GM04503 (cell line): ENCODE measurements at places on chromosomes 11 and 22.

GRCh38 chr11:107691000-107691750, 20.7 kb downstream of the SLN start:
- DNase-seq: no peak

DNA sequence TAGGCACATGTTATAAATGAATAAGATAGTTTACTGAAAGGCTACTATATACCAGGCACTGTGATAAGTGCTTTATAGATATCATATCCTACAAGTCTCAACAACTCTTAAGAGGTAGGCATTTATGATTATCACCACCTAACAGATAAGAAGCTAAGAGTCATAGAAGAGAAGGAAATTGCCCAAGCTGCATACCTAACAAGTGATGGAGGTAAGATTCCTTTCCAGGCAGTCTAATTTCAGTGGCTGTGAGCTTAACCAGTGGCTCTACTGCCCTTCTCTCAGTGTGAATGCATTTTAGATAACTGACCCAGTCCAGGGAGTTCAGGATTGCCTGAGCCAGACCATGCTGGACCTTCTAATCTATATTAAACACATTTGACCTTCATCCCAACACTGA, 39.2 kb downstream of the HEPHL1 start:
- no peak for DNase-seq

- no peak for DNase-seq
Observed at GRCh38 chr11:69161117-69161407, 5.3 kb downstream of the SMIM38 start.

GRCh38 chr11:30431127-30431814, 108.4 kb downstream of the ARL14EP start:
- DNase-seq: no peak

GRCh38 chr11:37710031-37710430, 1112.0 kb upstream of the RAG2 start:
- DNase-seq: no peak

- DNase-seq: no peak
Observed at GRCh38 chr11:117423046-117423575, 95.5 kb downstream of the CEP164 start.

DNA sequence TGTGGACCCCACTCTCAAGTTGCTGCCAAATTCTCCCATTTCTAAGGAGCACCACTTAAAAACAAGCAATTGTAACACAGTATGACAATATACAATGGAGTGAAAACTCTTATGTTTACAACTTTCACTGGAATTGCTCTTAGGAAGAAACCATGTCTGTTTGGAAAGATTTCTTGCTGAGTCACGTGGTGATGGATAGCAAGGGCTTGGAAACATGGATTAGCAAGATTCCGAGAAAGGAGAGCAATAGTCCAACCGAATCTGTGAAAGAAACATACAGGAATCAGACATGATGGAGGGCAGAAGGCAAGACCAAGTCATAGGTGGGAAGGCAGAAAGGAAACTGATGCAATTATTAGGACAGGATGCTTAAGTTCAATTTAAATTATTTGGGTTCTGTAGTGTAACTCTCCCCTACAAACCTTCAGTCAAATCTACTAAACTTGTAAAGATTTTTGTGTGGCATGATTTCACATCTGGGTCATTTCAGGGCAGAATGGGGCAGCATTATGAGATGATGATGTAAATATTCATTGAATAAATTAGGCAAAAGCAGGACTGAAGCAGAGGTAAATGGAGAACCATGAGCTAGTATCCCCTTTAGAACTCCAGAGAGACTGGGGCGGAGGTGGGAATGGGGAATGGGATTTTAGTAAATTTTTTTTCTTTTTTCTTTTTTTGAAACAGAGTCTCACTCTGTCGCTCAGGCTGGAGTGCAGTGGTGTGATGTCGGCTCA, 27.8 kb upstream of the THY1 start:
- DNase-seq: no peak

DNA sequence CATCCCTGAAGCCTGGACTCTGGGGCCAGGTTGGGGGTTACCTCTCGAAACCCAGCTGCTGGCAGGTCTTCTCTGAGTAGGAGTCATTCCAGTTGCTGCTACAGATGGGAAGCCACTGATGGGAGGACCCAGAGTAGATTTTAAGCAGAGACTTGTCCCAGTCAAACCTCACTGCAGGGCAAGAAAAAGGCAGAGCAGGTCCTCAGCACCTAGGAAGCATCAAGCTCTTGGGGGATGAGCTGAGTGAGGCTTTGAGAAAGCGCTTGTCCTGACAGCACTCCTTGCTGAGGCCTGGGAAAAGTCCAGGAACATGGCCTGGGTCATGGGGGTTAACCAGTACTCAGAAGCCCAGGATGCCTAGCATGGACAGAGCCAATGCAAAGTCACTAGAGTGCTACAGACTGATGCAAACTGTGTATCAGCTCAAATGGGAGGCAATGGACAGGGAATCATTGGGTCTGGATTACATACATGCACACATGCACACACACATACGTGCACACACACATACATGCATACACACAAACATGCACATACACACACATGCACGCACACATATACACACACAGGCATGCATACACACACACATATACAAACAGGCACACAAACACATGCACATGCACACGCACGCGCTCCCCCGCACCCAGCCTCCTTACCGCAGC, 15.3 kb downstream of the TMPRSS13 start:
- DNase-seq: no peak

DNA sequence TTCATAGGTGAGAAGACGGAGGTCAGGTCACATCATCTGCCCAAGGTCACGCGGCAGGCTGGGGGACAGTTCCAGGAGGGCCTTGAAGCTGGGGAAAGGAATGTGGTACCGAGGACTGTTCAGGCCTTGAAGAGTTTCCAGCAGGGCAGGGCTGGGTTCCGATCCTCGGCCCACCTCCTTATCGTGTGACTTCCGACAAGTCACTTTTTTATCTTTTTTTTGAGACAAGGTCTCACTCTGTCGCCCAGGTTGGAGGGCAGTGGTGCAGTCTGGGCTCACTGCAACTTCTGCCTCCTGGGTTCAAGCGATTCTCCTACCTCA, 623 bp downstream of the NDUFS8 start:
- no peak for DNase-seq

- no peak for DNase-seq
Observed at GRCh38 chr22:30877662-30878515, 90.7 kb downstream of the MORC2 start.
